Heart left ventricle (tissue), 16 donors: ENCODE measurements at places on chromosomes 11 and 22. TPM values are rescaled to one million over a fixed set of nuclear protein-coding genes. Genes with fewer than 3 reads are reported as not detected.

The PRDX5 gene
- 439 TPM for total RNA-seq

- DNase-seq, result no peak
These were observed 127.8 kb downstream of the PARVA start for GRCh38 chr11:12505183-12505582.

GRCh38 chr11:704228-704674 is 1.8 kb upstream of the EPS8L2 start:
- DNase-seq, result no peak

- DNase-seq, result no peak
These were observed 2.7 kb downstream of the TNRC6B start for GRCh38 chr22:40180403-40180802.

GRCh38 chr11:19660076-19660475 is 52.6 kb upstream of the NAV2 start:
- no peak for DNase-seq

- no peak for DNase-seq
These were observed 12.8 kb upstream of the PTPN5 start for GRCh38 chr11:18804199-18804999.

The GAL3ST3 gene
- total RNA-seq, result 1.3 TPM

DNA sequence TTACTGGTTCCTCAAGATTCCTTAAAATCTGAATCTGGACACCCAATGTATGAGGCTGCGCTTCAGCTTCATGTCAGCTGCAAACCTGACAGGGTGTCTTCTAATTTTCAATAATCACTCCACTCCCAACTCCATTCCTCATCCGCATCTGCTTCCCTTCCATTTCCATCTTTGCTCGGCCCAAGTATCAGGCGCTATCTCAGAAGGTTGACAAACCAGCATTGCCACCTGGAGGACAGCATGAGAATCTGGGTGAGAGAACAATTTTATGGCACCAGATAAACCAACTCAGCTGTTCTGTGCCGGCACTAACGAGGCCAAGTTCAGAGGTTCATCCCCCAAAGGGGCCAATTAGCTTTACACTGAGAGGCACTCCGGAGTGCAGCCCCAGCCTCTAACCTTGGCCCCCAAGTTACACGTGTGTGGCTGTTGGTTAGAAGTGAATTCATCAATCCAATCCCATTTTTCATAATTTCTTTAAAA is 79.1 kb upstream of the LMO2 start:
- peak; percentile 42 for DNase-seq

DNA sequence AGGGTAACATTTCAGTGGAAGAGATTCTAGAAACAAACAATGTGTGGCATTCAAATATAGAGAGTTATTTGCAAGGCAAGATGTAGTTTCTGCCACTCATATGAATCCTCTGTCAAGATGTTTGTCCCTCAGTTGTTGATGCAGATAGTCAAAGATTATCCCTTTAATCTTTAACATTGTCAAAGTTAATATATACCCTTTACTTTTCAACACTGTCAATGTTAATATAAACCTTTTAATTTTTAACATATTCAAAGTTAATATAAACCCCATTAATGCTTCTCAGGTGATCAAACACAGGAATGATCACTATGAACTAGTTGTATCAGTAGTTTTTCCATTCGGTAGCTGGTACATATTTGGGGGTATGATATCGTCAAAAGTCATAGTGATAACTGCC is 51.9 kb upstream of the PICALM start:
- no peak for DNase-seq

The PTPRCAP gene
- 11.0 TPM for total RNA-seq

DNA sequence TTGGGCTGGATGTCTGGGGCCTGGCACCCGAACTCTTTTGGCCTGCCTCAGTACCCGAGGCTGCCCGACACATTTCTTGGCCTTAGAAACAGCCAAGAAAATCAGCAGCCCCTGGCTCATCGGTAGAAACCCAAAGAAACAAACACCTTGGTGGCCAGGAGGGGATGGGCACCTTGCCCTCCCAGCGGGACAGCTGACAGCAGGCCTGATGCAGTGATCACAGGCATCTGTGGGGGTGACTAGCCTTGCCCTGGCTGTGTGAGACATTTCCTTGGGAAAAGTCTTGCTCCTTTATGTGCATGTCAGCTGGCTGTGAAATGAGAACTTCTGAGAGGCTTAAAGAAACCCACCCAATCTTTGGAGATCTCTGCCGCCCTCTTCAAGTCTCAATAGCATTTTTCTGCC is 60.9 kb downstream of the SMIM38 start:
- no peak for DNase-seq

The GGTLC2 gene
- not detected for total RNA-seq

The E2F8 gene
- 6.5 TPM for total RNA-seq

GRCh38 chr22:25007444-25008106 is 55.1 kb downstream of the KIAA1671 start:
- DNase-seq, result no peak

DNA sequence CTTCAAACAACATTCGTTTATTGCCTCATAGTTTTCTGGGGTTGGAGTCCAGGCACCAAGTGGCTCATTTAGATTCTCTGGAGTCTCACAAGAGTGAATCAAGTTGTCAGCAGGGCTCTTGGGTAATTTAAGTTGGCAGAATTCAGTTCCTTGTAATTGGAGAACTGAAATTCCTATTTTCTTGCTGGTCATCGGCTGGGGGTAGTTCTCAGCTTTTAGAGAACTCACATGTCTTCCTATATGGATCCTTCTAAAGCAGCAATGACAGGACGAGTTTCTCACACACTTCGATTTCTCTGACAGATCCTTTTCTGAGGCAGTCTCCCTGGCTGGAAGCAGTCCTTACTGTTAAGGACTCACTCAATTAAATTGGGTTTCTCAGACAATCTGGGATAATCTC is 17.3 kb upstream of the OOSP4B start:
- DNase-seq, result no peak

DNA sequence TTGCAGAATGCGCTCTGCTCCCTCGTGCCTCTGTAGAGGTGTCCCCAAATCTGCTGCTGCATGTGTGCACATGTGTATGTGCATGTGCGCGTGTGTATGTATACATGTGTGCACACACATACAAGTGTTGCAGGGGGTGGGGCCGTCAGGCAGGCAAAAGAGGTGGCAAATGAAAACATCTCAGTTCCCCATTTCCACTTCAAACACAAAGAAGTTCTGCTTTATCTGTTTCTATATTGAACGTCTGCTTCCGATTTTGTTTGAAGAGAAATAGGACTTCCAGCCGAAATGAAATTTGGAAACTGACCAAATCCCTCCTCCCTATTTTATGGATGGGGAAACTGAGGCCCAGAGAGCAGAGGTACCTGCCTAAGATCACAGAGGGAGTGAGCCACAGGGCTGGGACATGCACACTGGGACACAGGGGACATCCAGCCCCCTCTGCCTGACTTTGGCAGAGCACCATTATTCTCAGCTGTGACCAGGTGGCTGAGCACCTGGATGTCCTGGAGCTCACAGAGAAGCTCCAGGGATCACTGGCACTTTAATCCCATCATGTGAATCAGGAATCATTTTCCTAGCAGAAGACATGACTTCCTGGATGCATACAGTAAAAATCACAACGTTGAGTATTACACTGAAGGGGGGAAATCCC is 41.2 kb upstream of the ALX4 start:
- no peak for DNase-seq

The CLCF1 gene
- 0.86 TPM for total RNA-seq

The ARHGAP8 gene
- total RNA-seq, result not detected

The MPZL3 gene
- total RNA-seq, result 6.2 TPM

- no peak for DNase-seq
These were observed 602 bp upstream of the AQP11 start for GRCh38 chr11:77589181-77589520.

- no peak for DNase-seq
These were observed 12.3 kb downstream of the TNRC6B start for GRCh38 chr22:40189997-40190396.

The TTC36 gene
- not detected for total RNA-seq

DNA sequence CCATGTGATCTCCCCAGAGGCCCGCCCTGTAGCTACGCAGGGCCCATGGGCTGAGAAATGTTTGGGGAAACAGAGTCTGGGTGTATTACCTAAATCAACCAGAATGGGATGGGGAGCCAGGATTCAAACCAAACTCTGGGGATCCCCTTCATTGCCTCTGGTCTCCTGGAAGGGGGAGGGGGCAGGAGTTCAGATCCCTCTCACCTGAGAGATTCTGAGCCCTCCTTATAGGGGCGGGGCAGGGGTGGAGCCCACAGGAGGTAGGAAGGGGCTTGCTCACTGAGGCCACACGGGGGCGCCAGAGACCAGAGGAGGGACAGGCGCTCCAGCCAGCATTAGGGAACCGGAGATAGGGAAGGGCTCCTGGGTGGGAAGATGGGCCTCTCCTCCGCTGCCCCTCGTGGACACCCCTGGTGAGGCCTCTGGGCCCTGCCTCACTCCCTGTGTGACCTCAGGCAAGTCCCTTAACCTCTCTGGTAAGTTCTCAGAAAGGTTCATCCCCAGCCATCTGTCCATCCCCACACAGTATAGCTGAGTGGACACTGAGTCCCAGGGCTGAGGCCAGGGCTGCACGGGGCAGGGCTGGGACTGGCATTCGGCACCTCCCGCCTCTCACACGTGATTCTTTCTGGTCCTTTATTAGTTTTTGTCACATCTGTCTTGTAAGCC is 2.7 kb upstream of the CDC42BPG start:
- peak; percentile 91 for DNase-seq

DNA sequence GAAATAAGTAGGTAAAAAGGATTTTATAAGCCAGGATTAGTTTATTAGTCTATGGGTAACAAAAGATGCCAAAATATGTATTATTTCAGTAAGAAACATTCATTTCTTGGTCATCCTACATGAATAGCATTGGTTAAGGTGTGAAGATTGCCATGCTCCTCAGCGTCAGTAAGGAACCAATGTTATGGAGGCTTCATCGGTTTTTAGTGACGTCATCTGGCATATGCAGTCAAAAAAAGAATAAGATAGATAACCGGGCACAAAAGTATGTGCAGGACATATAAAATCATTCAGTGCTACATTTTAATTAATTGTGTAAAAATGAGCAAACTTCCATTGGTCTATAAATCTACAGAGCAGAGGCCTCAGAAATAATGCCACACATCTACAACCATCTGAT is 29.4 kb downstream of the TRIM5 start:
- DNase-seq, result no peak

- no peak for DNase-seq
These were observed 3.7 kb downstream of the SERPIND1 start for GRCh38 chr22:20777420-20778177.

DNA sequence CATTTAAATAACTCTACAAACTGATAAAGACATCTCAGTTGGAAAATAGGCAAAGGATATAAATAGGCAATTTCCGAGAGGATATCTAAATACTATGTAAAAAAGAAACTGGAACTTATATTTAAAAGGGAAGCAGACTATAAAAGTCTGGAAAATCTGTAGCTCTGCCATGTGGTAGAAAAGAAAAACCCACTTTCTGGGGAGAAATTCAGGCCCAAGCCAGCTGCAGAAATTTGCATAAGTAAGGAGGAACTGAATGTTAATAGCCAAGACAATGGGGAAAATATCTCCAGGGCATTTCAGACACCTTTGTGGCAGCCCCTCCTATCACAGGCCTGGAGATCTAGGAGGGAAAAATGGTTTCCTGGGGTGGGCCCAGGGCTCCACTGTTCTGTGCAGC is 97.8 kb upstream of the ZBED5 start:
- DNase-seq, result no peak

- no peak for DNase-seq
These were observed 29.0 kb downstream of the ANKRD42 start for GRCh38 chr11:83222499-83222898.

GRCh38 chr11:92796744-92797143 is 172.7 kb upstream of the MTNR1B start:
- DNase-seq, result no peak

- no peak for DNase-seq
These were observed 32.1 kb upstream of the PAK1 start for GRCh38 chr11:77505956-77506355.

The CEND1 gene
- total RNA-seq, result 0.37 TPM

The WEE1 gene
- total RNA-seq, result 89.2 TPM

GRCh38 chr22:17785185-17786184 is 11.2 kb upstream of the BID start:
- peak; percentile 82 for DNase-seq

DNA sequence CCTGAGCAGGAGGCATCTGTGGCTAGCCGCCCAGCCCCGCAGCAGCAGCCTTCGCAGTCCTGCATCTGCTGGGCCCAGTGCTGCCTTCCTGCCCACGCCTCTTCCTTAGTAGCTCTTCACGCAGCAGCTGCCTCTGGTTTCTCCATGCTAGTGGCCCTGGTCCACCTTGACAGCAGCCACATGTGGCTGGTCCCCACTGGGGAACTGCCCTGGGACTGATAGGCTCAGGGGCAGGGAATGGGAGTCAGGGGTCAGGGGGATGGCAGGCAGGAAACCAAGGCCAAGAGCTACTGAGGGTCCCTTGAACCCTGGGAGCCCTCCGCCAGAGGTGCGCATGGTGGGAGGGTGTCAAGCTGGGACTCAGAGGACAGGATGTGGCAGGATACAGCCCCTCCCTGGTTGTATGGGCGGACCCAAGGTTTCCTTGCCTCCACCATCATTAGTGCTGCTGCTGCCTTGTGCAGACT is 99.4 kb upstream of the PITPNB start:
- no peak for DNase-seq

- DNase-seq, result no peak
These were observed 10.8 kb upstream of the RAC2 start for GRCh38 chr22:37254867-37255233.

DNA sequence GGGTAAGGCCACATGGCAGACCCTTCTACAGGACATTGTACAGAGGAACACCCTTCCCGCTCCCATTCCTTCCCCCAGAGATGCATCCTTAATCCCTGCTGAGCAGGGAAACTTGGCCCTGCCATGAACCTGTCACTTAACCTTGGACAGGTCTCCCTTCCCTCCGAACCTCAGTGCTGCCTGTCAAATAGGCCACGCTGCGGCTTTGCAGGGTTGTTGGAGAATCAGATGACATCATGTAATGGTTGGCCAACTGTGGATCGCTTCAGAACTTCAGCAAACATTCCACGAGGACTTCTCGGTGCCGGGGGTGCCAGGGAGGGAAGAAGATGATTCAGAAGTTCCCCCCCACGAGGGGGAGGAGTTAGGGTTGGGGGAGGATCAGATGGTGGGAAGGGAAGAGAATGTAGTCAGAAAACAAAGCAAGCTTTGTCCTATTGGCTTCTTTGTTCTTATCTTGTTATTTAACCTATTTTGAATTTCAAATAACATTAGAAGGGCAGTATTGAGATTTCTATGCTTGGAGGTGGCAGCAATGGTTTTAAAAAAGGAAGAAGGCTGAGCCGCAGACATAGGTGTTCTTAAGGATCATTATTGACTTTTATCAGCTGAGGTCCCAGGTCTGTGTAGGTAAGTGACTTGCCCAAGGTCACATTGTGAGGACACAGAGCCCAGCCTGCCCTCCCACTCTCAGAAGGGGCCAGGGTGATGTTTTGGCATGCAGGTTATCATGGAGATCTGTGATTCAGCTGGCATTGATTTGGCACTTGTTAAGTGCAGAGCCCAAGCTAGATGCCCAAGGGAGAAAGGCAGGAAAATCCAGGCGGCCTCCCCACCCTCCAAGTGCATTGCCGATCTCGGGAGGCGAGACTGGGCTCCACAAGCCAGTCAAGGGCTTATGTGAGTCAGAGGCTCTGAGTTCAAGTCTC is 3.1 kb downstream of the CDC42EP1 start:
- peak; percentile 79 for DNase-seq

The GLYATL1 gene
- total RNA-seq, result not detected

The ART5 gene
- total RNA-seq, result 2.3 TPM

- DNase-seq, result no peak
These were observed 726 bp downstream of the RTN4RL2 start for GRCh38 chr11:57460758-57461749.
